ENCODE measurements at places on chromosomes 12 and 14.

GRCh38 chr14:62889364-62889763 is 155.9 kb downstream of the KCNH5 start:
- no peak for DNase-seq

GRCh38 chr12:50016501-50017475 is 8.5 kb downstream of the RACGAP1 start:
- peak; percentile 47 for DNase-seq

- no peak for DNase-seq
Measured at GRCh38 chr14:101096551-101096950, 193.0 kb upstream of the RTL1 start.

DNA sequence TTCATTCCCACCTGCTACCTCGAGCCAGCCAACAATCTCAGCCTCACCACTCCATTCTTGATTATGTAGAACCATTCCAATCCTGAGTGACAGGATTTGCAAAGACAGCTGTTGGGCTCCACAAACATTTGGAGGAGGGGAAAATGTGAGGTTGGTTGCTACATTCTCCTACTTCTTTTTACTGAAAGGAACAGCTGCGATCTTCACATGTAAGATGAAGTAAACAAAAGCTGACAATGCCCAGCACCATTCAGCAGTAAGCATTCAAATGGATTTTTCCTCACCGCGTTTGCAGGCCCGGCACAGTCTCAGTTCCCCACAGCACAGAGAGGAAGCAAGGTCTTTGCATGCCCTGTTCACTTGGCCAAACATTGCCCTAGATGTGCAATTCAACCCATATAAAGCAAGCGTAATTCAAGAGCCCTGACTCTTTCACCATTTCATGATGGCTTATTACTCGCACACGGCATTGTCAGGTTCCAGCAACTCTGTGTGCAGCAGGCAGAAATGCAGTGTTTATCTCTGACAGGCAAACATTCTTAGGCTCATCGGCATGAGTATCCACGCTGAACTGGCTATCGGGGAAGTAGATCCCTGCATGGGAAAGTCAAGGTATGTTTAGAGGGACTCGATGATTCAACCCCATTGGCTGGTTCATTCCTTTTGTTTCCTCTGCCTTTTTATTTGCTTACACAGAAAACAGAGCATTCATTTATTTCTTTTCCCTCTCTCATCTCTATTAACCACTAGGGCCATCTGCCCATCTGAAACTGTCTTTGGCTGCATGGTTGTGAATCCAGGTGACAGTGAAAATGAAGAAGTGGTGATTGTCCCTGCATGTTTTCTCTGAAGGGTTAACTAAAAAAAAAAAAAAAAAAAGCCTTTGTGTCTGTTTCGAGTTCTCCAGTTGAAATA is 236.1 kb upstream of the PLEKHG7 start:
- no peak for DNase-seq

DNA sequence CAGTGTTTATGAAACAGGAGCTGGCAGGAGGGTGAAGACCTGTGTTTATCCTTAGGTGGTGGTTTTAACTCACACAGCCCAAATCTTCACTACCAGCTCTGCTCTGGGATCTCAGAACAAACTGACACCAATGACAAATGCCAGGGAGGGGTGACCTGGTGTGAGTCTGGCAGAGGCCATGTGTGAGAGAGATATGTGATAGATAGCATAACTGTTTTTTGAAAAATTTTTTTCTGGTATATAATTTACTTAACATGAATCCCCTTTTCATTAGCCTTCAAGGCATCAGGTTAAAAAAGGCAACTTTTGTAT is 51.5 kb downstream of the SLC38A4 start:
- DNase-seq: no peak

- no peak for DNase-seq
Measured at GRCh38 chr12:95701275-95701674, 89.3 kb downstream of the NTN4 start.

GRCh38 chr14:29717901-29718300 is 209.7 kb downstream of the PRKD1 start:
- no peak for DNase-seq

DNA sequence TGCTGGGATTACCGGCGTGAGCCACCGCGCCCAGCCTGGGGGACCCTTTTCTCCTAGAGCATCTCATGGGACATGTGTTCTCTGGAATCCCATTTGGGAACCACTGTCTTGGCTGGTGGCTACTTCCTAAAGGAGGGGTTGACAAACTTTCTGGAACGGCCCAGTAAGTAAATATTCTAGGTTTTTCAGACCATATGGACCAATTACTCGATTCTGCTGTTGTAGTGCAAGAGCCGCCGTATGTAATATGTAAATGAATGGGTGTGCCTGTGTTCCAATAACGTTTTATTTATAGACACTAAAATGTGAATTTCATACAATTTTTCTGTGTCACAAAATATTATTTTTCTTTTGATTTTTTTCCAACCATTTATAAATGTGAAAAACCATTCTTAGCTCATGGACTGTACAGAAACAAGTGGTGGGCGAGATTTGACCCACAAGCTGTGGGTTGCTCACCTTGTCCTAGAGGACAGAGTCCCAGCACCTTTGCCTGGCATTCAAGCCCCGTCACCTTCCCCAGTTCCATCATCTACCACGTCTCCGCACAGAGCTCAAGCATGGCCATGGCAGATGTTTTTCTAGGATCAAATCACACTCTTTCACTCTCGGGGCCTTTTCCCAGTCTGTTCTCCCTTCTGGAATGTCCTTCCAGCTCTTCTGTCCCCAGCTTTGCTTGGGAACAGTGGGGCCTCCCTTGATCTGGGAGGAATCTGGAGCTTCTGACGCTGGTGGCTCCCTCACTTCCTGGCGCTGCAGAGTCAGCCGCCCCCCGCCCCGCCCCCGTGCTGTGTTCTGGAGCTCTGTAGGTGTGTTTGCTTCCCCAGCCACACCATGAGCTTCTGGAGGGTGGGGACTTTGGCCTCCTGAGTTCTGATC is 17.9 kb upstream of the RCOR1 start:
- DNase-seq: no peak

DNA sequence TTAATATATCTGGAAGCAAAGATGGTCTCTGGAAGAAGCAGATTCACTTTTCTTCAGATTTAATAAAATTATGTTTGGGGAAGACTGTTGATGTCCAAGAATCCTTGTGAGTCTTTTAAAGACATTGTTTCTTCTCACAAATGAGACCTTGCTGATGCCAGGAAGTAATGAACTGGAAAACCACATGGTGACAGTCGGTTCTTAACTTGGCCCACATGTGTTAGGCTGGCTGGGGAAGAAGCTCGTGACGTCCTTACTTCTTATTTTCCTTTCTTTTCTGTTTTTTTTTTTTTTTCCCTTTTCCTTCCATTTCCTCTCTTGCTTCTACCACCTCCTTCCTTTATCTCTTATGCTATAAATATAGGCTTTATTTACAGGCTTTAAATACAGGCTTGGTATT is 950.2 kb downstream of the BCL11B start:
- DNase-seq: no peak

DNA sequence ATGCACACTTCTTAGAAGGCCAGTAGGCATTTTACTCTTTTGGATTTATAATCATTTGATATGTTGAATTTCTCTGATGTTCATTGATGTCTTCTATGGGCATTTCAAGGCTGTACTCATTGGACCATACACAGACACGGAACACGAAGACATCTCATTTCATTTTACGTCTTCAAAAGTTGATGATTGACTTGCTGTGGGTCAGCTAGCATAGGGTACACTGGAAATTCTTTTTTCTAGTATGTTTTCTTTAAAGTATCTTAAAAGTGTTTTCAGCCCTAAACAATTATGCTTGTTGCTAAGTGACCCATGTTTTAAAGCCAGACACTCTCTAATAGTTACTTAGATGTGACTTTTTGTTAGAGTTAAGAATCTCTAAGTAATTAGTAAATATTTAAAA is 16.3 kb downstream of the TRHDE start:
- DNase-seq: no peak

- no peak for DNase-seq
Measured at GRCh38 chr14:71532790-71533189, 399.4 kb upstream of the RGS6 start.

- DNase-seq: no peak
Measured at GRCh38 chr12:107859367-107859766, 84.9 kb downstream of the ASCL4 start.

GRCh38 chr12:91978143-91978542 is 167.5 kb downstream of the BTG1 start:
- DNase-seq: no peak

- no peak for DNase-seq
Measured at GRCh38 chr14:61997161-61997560, 234.9 kb downstream of the SNAPC1 start.

DNA sequence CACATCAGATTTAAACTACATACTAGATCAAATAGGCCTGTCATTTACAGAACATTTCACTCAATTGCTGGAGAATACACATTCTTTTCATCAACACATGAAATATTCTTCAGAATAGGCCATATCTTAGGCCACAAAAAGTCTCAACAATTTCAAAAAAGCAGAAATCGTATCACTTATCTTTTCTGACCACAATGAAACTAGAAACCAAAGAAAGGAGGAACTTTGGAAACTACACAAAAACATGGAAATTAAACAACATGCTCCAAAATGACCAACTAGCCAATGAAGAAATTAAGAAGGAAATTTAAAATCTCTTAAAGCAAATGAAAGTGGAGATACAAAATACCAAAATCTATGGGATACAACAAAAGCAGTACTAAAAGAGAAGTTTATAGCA is 35.1 kb downstream of the PARP11 start:
- no peak for DNase-seq

DNA sequence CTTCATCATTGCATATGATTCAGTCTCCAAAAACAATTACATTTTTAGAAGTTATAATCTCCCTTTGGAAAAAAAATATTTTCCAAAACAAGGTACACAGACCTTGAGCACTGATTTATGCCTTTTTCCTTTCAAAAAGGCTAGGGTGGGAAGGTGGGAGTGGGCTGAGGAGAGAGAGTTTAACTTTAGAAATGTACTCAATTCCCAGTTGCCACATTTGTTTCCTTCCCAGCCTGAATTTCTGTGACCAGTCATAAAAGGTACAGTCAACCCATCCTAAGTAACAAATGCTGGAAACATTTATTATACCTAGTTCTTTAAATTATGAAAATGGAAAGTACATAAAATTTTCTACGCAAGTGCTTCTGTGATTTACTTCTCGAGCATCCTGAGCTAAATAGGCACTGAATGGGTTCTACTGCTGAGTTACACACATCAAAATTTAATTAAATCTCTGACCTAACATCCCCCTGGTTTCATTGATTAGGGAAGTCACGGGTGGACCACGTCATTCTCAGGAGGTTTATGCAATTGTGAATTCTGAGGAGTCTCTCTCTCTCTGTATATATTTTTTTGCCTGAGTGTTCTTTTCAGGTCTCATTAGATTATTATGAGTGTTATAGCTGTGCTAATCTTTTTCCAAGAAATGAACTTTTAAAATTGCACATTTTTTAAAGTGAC is 371.8 kb downstream of the BTG1 start:
- no peak for DNase-seq

DNA sequence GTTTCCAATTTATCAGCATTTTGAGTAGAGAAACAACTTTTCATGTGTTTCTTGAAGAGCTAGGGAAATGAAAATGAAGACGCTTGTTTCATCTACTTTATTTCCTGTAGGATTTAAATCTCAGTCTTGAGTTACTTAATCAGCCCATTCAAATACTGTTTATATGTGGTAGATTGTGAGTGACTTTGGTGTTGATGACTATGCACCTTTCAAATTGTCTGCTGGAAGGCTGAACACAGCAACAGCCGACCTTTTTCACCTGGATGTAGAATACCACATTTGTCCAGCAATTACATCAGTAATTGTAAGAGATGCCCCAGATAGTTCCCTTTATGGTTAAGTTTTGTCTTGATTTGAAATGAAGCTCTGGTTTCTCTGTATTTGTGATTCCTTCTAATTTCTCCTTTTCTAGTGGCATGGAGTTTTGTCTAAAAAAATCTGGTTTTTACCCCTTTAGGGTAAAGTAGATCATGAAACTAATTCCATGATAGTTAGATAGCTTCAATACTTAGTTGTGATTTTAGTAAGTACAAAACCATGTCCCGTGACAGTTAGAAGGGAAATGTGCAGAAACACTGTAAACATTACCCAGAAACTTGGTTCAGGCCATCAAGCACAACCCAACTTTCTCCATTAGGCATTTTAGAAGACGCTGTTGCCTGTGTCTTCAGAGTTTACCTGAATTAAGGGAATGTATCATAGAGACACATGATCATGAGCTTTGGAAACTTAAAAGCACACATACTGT is 165.0 kb downstream of the SRGAP1 start:
- peak; percentile 28 for DNase-seq

DNA sequence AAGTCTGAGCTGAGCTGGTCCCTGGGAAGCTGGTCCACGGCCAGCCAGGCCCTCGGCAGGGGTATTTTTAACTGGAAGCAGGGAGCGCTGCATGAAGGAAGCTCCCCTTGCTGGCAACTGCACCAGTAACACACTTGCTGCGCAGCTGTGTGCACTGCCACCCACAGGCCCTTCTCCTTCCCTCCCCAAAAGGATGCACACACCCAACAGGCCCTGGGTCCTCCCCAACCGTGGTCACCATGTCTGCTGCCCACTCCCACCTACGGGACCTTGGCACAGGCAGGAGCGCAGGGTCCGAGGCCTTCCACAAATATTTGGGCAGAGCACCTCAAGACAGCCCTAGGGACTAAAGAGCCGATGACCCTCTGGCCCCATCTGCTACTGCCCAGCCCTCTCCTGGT is 157.0 kb upstream of the PRMT8 start:
- no peak for DNase-seq

- no peak for DNase-seq
Measured at GRCh38 chr12:9347328-9348127, 139.3 kb upstream of the PZP start.

GRCh38 chr14:100538351-100539002 is 48.7 kb downstream of the BEGAIN start:
- DNase-seq: no peak

GRCh38 chr14:65461730-65462129 is 49.2 kb downstream of the FUT8 start:
- no peak for DNase-seq

DNA sequence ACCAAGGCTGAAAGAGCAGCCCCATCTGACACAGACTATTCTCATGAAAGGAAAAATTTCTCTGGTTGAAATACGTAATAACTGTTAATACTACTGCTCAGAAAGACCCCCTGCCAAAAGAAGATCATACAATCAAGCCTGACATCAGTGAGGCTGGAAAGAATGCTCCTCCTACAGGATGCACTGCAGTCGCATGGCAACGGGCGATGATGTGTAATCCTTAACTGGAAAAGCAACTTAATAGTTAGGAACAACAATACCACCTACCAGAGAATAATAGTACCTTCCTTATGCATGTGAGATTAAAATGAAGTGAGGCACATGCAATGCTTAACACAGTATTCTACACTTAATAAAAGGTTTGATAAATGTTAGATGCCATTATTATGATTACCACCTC is 1.2 kb upstream of the GOLGA5 start:
- no peak for DNase-seq

All from SK-MEL-5 (cell line).